Stimulated activated CD4-positive, alpha-beta T cell treated with anti-CD3 and anti-CD28 coated beads, Interleukin-1b, Interleukin-23, amount 100 ng/mL, for 24 hours (primary cell): ENCODE measurements at places on chromosomes 1 and 21.

DNA sequence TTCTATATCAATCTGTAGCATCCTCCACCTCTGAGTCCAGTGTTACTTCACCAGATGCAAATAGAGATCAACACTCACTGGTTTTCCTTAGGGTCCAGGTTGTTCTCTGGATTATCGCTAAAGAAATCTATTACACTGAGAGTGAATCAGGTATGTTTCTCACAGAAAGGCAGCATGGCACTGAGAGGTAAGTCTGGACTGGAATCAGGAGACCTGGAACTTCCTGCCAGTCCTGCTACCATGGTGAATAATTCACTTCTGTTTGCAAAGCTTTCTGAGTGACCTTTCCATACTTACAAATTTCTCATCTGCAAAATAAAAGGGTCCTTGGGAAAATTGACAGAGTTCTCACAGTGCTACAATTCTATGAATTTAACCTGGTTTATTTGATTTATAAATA, 1583.3 kb downstream of the MRPL39 start:
- no peak for DNase-seq

GRCh38 chr1:19250629-19251304, 557 bp downstream of the EMC1 start:
- no peak for DNase-seq

DNA sequence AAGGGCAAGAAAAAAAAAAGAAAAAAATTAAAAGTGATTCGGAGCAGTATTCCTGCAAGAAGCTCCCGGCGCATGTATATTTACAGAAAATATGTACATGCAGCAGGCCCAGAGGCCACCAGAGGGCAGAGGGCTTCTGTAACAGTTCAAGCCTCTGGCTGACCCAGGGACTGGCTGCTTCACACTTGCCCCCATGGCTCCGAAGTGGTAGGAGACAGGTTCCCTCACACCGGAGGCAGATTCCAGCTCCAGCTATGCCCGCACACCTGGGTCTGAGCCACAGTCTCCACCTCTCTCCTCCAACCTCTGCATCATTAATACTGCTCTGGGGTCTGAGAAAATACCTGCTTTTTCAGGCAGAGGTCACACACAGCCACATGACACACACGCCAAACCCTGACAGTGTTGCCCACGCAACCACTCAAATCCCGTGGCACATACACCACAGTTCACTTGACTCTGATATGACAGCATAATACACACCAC, 2.2 kb upstream of the ARHGAP30 start:
- DNase-seq: no peak

DNA sequence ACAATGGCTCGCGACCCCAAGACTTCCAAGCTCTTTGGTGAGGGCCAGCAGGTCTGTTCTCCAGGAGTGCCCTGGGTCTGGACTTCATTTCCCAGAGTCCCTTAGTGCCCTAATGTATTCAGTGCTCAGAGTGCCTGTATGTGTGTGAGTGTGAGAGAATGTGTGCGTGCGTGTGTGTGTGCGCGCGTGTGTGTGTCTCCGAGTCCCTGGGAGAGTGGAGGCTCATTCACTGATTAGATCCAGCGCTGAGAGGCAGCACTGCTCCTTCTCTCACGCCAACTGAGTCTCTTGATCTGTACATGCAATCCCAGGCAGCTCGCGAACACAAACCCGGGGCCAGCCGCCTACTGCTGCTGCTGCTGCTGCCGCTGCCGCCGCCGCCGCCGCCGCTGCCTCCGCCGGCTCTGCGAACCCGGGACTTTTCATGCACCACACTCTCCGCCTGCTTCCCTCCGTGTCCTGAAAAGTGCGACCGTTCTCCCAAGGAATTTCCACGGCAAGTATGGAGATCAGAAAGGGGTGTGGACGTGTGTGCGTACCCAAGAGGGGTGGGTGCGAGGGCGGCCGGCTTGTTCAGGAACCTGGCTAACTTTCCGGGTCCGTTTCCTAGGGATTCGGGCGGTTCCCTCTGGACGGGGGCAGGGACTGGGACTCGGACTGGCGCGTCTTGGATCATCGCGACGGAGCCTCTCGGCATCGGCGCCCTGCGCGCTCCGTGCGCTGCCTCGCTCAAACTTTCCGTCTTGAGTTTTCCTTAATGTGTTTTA, at the start of gene RNF220:
RNF220 (plus strand) TSS at position 225 of the 767 bp plus-strand sequence.
- no peak for DNase-seq

DNA sequence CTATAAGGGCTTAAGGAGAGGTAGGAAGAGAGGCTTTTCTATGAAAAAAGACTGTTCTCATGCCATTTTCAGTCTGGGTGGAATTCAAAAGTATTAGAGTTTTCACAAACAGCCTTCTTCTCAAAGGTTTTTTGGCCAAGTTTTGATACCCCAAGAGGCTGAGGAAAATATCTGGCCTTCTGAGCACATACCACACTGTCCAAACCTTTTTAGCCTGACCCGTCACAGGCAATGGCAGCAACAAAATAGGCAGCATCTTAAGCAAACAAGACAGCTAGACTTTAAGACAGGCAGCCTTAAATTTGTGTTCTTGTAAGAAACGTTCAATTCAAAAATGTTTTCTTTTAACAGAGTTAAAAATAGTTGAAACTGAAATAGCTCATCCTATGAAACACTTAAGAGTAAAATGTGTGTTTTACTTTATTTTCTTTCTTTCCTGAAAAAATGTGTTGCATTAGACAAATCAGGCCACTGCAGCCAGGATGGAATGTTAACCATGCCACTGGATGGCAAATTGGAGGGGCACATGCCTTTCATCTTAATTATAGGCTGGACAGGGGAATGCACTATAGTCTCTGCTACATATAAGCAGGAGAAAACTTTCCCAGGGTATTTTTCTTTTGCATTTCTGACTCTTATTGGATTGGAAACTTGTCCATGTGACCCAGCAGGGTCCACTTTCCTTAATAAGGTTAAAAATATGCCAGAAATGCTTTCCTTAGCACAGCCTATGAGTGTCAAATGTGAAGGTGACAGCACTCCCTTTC, 315.0 kb downstream of the TGFB2 start:
- no peak for DNase-seq

DNA sequence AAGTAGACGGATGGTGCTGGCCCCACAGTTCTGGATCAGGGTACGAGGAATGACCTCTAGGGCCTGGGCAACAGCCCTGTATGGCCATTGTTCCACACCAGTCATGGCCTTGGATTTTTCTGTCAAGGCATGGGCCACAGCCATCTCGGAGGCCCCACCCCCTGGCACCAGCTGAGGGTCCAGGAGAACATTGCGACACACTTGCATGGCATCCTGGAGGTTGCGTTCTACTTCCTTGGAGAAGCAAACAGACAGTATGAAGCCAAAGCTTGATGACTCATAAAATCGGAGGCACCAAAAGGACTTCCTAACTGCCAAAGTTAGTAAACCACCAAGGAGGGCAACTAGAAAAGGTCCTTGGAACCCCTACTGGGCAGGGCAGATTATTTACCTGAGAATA, 11.9 kb upstream of the VHLL start:
- no peak for DNase-seq

DNA sequence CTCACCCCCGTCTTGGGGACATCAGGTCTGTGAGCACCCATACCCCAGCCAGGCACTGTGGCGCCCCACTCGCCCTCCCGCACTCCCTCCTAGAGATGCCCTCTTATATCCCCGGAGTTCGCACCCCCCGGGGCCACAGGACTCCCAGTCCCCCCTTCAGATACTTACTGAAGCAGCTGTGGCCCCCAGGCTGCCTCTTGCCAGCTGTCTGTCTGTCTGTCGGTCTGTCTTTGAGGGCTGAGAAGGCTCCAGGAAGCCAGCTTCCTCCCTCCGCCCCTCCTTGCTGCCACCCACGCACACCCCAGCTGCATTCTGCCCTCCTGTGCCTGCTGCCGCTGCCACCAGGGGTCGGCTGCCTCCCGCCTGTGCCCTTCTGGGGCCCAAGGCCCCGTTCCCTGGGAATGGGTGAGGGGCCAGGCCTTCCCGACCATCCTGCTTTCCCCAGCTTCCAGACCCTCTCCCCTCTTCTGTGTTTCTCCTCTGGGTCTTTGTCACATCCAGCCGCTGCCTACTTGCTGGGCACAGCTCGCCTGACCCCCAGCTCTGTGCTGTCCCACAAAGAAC, at the start of gene PTPN7:
PTPN7 (minus strand) TSS at position 226 of the 564 bp plus-strand sequence. CDS start 1,200 bp downstream, outside the sequence.
- DNase-seq: peak; percentile 75

- DNase-seq: peak; percentile 57
Observed at GRCh38 chr1:193537266-193538002, 351.0 kb upstream of the B3GALT2 start.

DNA sequence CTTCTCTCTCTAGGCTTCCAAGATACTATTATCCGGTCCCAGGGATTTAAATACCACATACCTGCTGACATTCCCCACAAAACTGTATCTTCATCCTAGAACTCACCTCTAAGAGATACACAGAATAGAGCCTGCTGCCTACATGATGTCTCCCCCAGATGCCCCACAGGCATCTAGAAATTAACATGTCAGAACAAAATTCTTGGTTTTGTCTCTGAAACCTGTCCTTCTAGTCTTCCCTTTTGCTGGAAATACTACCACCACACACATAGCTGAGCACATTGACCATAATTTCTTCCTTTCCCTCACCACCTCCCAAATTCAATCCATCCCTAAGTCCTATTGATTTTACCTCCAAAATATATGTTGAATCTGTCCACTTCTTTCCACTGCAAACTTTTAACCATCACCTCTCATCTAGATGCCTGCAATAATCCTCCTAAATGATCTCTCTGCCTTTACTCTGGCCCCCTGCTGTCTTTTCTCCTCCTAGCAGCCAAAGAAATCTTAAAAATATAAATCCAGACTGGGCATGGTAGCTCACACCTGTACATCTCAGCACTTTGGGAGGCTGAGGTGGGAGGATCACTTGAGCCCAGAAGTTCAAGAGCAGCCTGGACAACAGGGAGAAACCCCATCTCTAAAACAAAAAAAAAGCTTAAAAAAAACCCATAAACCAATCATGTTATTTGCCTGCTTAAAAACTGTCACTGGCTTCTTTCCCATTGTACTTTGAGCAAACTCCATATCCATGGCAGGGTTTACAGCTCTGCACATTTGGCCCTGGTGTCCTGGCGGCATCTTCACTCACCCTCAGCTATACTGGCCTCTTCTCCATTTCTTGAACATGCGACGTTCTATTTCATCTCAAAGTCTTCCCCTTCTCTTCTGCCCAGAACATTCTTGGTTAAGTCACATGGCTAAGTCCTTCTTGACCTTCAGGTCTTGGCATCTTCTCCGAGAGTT, 6.2 kb upstream of the FAM76A start:
- DNase-seq: no peak

- DNase-seq: no peak
Observed at GRCh38 chr1:39732730-39733129, 6.0 kb upstream of the PPIE start.

- no peak for DNase-seq
Observed at GRCh38 chr1:53781654-53782053, 42.7 kb upstream of the GLIS1 start.

DNA sequence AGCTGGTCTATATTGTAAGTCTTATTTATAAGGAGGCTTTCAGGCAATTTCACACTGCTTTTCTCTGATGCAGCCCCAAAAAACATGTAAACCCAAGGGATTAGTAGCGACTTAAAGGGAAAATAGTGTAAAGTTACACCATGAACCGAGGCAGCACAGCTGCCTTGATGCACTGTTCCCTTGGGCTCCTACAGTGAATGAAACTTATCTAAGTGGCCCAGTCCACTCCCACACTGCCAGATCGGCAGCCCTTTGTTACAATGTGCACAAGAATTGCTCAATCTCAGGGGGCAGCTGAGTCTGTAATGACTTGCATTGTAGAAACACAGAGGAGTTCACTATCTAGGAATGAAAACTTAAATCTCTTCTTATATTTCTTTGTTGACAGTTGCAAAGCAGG, 120.8 kb upstream of the ADGRL2 start:
- DNase-seq: no peak

DNA sequence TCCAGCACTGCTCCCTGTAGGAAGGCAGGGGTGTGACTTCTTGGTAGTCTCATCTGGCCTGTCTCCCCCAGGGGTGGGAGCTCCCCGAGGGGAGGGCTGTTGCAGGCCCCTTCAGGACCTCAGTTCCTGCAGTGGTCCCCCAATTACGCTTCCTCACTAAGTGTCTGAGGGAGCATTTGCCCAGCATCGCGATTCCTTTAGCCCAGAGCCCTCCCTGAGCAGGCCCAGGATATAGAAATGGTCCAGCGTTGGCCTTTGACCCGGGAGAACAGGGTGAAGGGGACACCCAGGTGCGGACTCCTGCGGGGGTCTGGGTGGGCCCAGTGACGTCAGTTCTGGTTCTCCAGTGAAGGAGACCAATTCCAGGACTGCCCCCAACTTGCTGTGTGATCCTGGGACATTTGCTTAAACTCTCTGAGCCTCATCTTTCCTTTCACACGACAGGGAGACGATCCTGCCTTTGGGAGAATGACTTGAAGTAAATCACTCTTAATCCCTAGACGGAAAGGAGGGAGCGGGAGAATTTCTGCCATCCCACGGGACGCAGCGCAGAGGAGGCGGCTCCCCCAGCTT, 32.6 kb upstream of the BTG2 start:
- no peak for DNase-seq

GRCh38 chr1:177020851-177021589, 143.5 kb downstream of the ASTN1 start:
- no peak for DNase-seq

GRCh38 chr1:182968836-182969734, 16.1 kb upstream of the SHCBP1L start:
- no peak for DNase-seq

DNA sequence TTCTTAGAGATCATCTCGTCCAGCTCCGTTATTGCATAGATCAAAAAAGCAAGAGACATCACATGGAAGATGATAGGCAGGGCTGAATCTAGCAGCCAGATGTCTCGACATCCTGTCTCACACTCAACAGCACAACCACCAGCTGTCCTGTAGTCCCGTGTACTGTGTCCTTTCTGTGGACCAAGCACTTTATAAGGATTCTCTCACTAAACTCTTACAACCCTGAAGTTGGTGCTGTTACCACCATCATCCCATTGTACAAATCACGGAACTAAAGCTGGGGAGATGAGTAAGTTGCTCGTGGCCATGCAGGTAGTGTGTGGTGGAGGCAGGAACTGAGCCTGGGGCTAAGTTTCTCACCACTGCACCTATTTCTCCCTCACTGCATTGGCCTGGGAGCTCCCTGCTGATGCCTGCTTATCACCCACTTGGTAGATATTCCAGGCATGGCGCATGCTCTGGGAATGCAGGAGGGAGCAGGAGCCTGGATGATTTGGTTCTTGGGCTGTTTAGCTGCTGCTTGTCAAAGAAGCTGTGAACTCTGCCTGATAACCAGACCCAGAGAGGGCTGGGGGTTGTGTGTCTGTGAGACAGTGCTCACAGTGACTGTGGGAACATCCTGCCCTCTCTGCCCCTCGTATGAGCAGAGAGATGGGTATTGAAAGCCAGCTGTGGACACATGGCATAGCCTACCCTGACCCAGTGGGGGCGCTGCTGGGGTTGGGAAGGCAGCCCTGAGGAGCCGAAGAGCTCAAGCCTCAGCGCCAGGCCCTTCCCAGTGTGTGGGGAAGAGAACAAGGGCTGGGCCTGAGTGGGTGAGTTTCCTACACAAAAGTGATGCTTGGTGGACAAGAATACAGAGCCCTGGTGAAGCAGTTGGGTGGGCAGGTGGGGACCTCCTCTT, 13.6 kb downstream of the PPFIA4 start:
- no peak for DNase-seq

GRCh38 chr1:29673669-29674626, 437.6 kb downstream of the PTPRU start:
- no peak for DNase-seq
